ENCODE measurements at places on chromosomes 2 and 18. TPM values are rescaled to one million over a fixed set of nuclear protein-coding genes. Genes with fewer than 3 reads are reported as not detected.

Gene NETO1
- 0.72 TPM for total RNA-seq

Gene TUBA3D
- total RNA-seq, result not detected

Gene LYPD6
- total RNA-seq, result 12.0 TPM

Gene FIGN
- total RNA-seq, result 1.3 TPM

Gene HOXD1
- 0.14 TPM for total RNA-seq

Gene SERPINB5
- 0.14 TPM for total RNA-seq

Gene PDE11A
- 0.43 TPM for total RNA-seq

Gene MRO
- not detected for total RNA-seq

Gene CCDC150
- 3.7 TPM for total RNA-seq

Gene RPL37A
- 596 TPM for total RNA-seq

Gene DTNA
- 8.0 TPM for total RNA-seq

Gene NTSR2
- total RNA-seq, result not detected

Gene GPR39
- total RNA-seq, result 21.2 TPM

Gene ZEB2
- total RNA-seq, result 50.1 TPM

Gene ID2
- total RNA-seq, result 17.3 TPM

Gene KIAA1328
- 3.3 TPM for total RNA-seq

Gene LIMS4
- 18.6 TPM for total RNA-seq

Gene LRP2
- not detected for total RNA-seq

Gene TDRD15
- total RNA-seq, result not detected

Gene CYS1
- total RNA-seq, result 0.14 TPM

Gene ARMC9
- total RNA-seq, result 512 TPM

Gene DNAJC5G
- total RNA-seq, result not detected

Gene RETSAT
- 50.3 TPM for total RNA-seq

Gene UNC80
- total RNA-seq, result not detected

Gene RAB17
- total RNA-seq, result 0.22 TPM

Gene FTCDNL1
- 0.43 TPM for total RNA-seq

Gene CCDC178
- under 0.01 TPM for total RNA-seq

Gene DNER
- 13.7 TPM for total RNA-seq

Gene OTOS
- total RNA-seq, result not detected

Gene MAPK4
- not detected for total RNA-seq

Gene ARHGEF33
- total RNA-seq, result 0.22 TPM

Gene IFIH1
- 9.3 TPM for total RNA-seq

Gene RAX
- not detected for total RNA-seq

Gene UGT1A5
- not detected for total RNA-seq

Gene TBR1
- total RNA-seq, result under 0.01 TPM

Gene LYG2
- total RNA-seq, result not detected

Gene ZBTB7C
- under 0.01 TPM for total RNA-seq

Gene MC5R
- total RNA-seq, result not detected
